ENCODE measurements at places on chromosomes 11 and 22. TPM values are rescaled to one million over a fixed set of nuclear protein-coding genes. Genes with fewer than 3 reads are reported as not detected.

DNA sequence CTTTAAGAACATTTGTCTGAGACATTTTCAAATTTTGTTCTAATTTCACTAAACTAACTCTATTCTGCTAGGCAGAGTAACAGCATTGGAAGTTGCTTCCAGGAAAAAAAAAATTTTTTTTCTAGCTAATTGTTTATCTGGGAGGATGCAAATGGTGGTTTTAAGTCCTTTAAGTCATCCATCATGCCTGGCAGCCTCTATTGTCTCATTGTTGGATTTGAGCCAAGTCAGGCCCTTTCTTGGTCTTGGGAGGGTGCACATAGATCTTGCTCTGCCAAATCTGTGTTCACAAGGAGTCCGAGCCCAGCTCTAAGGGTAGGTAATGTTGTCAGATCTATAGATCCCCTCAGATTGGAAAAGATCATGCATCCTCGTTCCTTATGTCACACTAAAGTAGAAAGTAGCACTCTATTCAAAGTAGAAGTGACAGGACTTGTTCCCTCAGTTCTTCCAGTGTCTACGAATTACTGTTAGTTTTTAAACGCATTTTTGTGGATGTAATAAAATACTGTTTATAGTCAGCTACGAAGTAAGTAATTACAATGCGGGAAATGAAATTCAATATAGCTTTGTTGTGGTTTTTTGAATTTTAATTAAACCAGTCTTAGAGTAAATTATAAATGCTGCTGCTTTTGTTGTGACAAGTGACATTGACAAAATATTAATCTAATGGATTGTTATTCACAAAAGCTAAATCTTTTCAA lies 166.0 kb upstream of the RASSF10 start:
- H3K36me3 ChIP-seq, result no peaks in the 10 kb centered on the region
- H3K4me3 ChIP-seq, result no peak overlapping the region
- peak overlapping the region; percentile 29 for H3K27ac ChIP-seq
- peaks cover 27% of the 10 kb centered on the region for H3K4me1 ChIP-seq

GRCh38 chr11:84501750-84502149 lies 1125.4 kb downstream of the DLG2 start:
- no peaks in the 10 kb centered on the region for H3K36me3 ChIP-seq
- DNase-seq, result no peak
- no peak overlapping the region for H3K4me3 ChIP-seq
- H3K27me3 ChIP-seq, result no peaks in the 10 kb centered on the region
- no peaks in the 10 kb centered on the region for H3K4me1 ChIP-seq
- H3K27ac ChIP-seq, result no peak overlapping the region

DNA sequence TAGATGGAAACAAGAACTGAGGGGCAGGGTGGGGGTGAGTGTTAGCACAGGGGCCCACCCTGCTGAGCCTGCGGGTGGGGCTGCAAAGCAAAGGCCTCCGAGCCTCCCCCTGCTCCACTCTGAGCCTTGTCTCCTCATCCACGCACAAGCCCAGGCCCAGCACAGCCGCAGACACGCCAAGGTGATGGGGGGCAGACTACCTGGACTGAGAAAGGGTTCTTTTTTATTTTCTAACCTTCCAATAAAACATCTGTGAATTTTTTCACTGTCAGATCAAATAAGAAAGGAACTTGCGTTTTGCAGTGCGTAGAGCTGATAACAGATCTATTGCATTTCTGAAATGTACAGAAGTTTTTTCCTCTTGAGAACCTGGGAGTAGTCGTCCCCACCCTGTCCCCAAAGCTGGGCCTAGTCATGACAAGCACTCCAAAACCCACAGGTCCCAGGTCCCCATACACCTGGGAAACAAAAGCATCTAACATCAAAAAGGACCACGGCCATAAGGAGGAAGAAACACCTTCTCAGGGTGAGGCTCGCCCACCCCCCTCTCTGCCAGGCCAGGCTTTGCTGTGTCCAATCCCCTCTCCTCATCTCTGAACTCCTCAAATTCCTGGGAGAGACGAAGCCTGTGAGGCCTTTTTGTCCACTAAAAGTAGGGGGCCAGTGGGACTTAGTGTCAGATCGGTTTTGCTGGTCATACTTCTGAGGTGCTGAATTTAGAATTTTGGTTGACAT lies 22.7 kb upstream of the CD5 start:
- no peak overlapping the region for H3K27ac ChIP-seq
- no peaks in the 10 kb centered on the region for H3K36me3 ChIP-seq
- H3K4me3 ChIP-seq, result no peak overlapping the region

DNA sequence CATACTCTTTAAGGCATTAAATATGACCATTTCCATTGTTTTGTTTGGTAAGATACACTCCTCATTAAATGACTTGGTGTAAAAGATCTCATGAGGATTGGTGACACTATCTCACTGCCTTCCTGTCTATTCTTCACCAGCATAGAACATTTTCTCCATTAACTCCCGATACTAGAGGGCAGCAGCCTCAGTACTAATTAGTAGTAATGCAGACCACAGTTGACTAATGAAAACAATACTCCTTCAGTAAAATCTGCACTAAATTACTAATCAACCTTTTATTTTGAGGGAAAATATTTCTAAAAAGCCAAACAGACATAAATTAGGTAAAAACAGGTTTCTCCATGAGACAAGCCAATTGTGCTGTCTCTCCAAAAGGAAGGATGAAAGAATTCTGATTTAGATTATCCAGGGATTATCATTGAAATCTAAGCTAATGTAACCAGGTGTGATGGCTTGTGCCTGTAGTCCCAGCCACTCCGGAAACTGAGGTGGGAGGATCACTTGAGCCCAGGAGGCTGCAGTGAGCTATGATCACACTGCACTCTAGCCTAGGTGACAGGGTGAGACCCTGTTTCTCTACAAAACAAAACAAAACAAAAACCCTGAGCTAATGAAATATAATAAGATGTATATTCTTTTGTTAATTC lies 9.4 kb downstream of the PGM2L1 start:
- no peak for DNase-seq
- no peak overlapping the region for H3K4me3 ChIP-seq
- peaks cover 25% of the 10 kb centered on the region for H3K4me1 ChIP-seq
- no peaks in the 10 kb centered on the region for H3K27me3 ChIP-seq

DNA sequence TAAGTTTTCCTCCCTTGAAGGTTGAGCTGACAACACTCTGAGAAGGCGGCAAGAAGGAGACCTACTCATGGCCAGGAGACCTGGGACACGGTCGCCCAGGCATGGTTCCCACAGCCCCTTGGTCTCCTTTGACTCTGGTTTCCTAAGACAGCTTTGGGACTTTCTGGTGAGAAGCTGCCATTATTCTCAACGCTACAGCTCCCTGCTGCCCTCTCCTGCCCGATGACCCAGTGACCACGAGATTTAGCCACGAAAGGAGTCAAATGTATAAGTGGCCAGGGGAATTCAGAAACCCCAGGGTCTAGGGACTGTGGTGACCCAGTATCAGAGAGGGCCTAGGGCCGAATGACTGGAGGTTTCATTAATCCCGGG lies 699 bp upstream of the SDF2L1 start:
- peaks cover 10% of the 10 kb centered on the region for H3K4me1 ChIP-seq
- H3K27ac ChIP-seq, result peak overlapping the region; percentile 81
- H3K27me3 ChIP-seq, result no peaks in the 10 kb centered on the region
- peak overlapping the region; percentile 24 for H3K4me3 ChIP-seq
- H3K36me3 ChIP-seq, result peaks cover 31% of the 10 kb centered on the region

DNA sequence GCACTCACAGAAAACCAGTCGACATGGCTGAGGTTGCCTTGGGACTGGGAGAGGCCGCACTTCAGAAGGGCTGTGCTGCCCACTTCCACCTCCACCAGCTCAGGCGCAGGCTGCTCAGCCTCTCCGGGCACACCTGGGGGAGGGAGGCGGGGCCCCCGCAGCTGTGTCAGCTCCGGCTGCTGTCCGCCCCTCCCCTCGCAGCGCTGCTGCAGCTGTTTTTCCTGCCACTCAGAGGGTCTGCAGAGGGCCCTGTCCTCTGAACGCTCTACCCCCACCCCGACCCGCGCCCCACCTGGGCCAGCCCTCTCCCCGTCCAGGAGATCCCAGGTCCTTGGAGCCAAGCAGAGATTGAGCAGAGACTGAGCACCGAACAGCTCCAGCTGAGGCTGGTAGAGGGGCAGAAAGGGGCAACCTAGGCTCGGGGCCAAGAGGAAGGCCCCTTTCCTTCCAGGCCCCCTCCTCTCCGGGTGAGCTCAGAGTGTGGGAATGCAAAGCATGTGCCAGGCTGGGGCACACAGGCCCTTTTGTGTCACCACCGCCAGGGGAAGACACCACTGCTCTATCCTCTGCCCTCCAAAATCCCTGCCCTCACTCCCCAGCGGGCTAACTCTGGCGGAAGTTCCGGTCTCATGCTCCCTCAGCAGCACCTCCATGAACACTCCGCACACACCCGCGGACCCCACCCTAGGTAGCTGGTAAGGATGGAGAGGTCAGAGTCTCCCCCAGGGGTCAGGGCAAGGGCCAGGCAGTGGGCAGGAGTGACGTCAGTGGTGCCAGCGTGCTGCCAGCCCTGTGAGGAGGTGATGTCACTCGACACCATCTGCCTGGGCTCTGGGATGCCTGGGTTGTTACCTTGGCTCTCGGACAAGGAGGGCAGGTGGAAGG lies 1.6 kb downstream of the MCAM start:
- peak overlapping the region; percentile 38 for H3K4me3 ChIP-seq
- peaks cover 65% of the 10 kb centered on the region for H3K27me3 ChIP-seq
- H3K27ac ChIP-seq, result peak overlapping the region; percentile 86
- peaks cover 38% of the 10 kb centered on the region for H3K4me1 ChIP-seq
- peak; percentile 87 for DNase-seq

DNA sequence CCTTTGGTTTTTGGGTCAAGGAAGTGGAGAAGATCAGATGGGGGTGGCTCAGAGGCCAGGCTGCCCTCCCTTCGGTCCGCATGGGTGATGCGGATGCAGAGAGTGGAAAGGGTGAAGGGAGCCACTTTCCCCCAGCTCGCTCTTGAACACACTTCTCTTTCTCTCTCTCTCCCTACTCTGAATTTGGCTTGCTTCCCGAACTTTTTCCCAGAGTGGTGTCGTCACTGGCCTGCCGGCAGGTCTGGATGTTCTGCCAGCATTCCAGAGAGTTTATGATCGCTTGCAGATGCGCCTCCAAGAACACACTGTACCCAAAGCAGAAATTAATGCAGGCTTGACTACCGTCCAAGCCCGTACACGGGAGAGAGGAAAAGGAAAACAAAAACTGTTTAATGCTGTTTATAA lies 103.2 kb downstream of the ZBTB16 start:
- H3K4me1 ChIP-seq, result peaks cover 99% of the 10 kb centered on the region
- no peak overlapping the region for H3K4me3 ChIP-seq
- DNase-seq, result no peak

GRCh38 chr11:74612877-74613276 lies 20.5 kb downstream of the POLD3 start:
- H3K36me3 ChIP-seq, result peaks cover 89% of the 10 kb centered on the region
- DNase-seq, result no peak
- no peak overlapping the region for H3K27ac ChIP-seq
- H3K4me1 ChIP-seq, result peaks cover 25% of the 10 kb centered on the region

- no peak for DNase-seq
- no peak overlapping the region for H3K27ac ChIP-seq
- H3K27me3 ChIP-seq, result no peaks in the 10 kb centered on the region
- no peaks in the 10 kb centered on the region for H3K4me1 ChIP-seq
- no peak overlapping the region for H3K4me3 ChIP-seq
- no peaks in the 10 kb centered on the region for H3K36me3 ChIP-seq
Observed at GRCh38 chr22:47333625-47334024, 571.2 kb downstream of the TBC1D22A start.

DNA sequence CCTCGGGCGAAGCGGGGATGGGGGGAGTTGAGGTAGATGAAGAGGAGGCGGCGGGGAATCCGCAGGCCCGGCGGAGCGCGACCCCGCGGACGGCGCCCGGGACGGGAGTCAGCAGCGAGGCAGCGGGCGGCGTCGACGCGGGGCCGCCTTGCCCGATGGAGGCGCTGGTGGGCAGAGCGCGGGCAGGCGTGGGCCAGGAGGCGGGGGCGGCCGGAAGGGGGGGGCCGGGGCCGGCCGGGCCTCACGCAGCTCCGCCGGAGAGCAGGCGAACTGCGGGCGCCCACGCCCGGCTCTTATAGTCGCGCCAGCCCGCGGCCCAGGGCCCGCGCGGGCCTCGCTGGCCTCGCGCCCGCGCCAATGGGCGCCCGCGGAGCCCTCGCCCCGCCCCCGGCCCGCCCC lies at the start of gene IGF2:
TSS of gene IGF2 (minus strand) at position 267 of the 399 bp plus-strand sequence. CDS start 3,866 bp downstream, outside the sequence.
- no peak within 1 kb of the TSS for H3K27ac ChIP-seq
- no peaks in the 10 kb centered on the region for H3K36me3 ChIP-seq
- peaks cover 53% of the 10 kb centered on the region for H3K4me1 ChIP-seq
- peaks cover 7% of the 10 kb centered on the region for H3K27me3 ChIP-seq

GRCh38 chr22:24824250-24824649 lies 18.2 kb downstream of the SGSM1 start:
- H3K27ac ChIP-seq, result no peak overlapping the region
- no peaks in the 10 kb centered on the region for H3K27me3 ChIP-seq
- DNase-seq, result no peak
- H3K4me1 ChIP-seq, result no peaks in the 10 kb centered on the region

DNA sequence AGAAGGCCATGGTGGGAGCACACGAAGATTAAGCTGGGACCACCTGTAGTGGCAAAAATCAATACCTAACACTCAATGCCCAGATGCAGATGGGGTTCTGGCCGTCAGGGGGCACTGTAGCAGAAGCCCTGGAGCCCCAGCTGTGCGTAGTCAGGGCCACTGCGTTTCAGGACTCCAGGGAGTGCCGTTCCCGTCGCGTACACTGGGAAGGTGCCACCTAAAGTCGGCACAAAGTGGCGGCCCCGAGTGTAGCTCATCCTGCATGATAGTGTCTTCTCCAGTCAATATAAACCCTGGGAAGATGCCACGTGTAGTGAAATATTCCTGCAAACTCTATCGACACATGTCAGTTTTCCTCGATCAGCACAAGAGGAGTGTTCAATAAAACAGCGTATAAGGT lies 123.8 kb upstream of the NTM start:
- H3K4me1 ChIP-seq, result no peaks in the 10 kb centered on the region
- no peak overlapping the region for H3K4me3 ChIP-seq
- peaks cover 21% of the 10 kb centered on the region for H3K27me3 ChIP-seq
- H3K27ac ChIP-seq, result no peak overlapping the region
- DNase-seq, result no peak
- no peaks in the 10 kb centered on the region for H3K36me3 ChIP-seq

- no peak overlapping the region for H3K27ac ChIP-seq
- DNase-seq, result no peak
Observed at GRCh38 chr11:32006799-32007388, 84.0 kb upstream of the RCN1 start.

- H3K4me3 ChIP-seq, result no peak overlapping the region
Observed at GRCh38 chr11:93067881-93068390, 98.5 kb downstream of the MTNR1B start.

DNA sequence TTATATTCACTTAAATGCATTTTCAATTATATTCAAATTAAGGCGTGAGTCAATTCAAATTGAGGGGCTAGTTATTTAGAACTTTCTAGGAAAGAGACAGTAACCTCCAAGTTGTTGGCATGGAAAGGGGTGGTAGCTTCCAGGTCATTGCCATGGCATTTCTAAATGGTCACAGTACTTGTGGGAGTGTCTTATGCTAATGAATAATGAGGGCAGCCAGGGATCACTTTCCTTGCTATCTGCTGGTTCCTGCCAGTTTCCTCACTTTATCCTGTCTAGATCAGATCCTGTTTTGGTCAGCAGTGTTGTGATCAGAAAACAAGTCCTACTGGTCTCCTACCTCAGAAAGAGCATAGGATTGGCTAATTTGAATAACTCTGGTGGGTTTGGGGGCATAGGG lies 21.8 kb upstream of the RNASEH2C start:
- no peaks in the 10 kb centered on the region for H3K36me3 ChIP-seq
- no peak for DNase-seq
- H3K27me3 ChIP-seq, result peaks cover 5% of the 10 kb centered on the region
- H3K4me1 ChIP-seq, result no peaks in the 10 kb centered on the region

Gene RAB36
- 1.7 TPM for total RNA-seq

Gene OR8J3
- total RNA-seq, result not detected

Gene CDC45
- total RNA-seq, result 7.0 TPM

Gene GAB4
- total RNA-seq, result not detected

Gene BATF2
- 22.9 TPM for total RNA-seq

Gene MS4A1
- total RNA-seq, result 284 TPM

Gene TREH
- not detected for total RNA-seq

All from spleen (tissue), 13 donors.